ENCODE measurements at places on chromosomes 12 and 14.
A peak's percentile ranks its signal among the peaks of the same experiment; 100 is the strongest.

- DNase-seq: no peak
Measured at GRCh38 chr12:58731096-58731495, 189.2 kb downstream of the LRIG3 start.

DNA sequence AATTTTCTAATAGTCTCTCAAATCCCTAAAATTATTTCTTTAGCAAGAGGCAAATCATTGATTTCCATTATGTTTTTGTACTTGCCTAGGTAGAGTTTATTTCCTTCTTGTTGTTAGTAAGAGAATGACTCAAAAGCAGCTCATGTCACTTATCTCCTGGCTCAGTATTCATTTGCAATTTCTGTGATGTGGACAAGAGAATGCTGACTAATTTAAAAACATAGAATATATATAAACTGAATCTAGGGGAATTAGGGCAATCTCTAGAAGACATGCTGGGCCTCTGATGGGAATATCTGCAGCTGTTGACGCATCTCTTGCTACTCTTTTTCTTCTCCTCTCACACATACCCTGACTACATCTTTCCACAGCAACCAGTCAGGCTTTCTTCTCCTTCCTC is 130.8 kb upstream of the PRKD1 start:
- no peak for DNase-seq

- peak; percentile 24 for DNase-seq
Measured at GRCh38 chr12:121765573-121765972, 27.9 kb downstream of the RHOF start.

GRCh38 chr12:6635856-6636531 is at the start of gene LPAR5:
Gene LPAR5 (minus strand): TSS chr12:6635959. CDS start chr12:6621248, 14,711 bp downstream.
- DNase-seq: peak; percentile 68

- DNase-seq: no peak
Measured at GRCh38 chr12:40106655-40107054, 774 bp upstream of the SLC2A13 start.

GRCh38 chr12:80939231-80939950 is 1.7 kb upstream of the LIN7A start:
- peak; percentile 81 for DNase-seq

GRCh38 chr14:57293866-57294837 is 25.4 kb downstream of the AP5M1 start:
- DNase-seq: no peak

- no peak for DNase-seq
Measured at GRCh38 chr14:56295743-56296142, 177.5 kb downstream of the PELI2 start.

DNA sequence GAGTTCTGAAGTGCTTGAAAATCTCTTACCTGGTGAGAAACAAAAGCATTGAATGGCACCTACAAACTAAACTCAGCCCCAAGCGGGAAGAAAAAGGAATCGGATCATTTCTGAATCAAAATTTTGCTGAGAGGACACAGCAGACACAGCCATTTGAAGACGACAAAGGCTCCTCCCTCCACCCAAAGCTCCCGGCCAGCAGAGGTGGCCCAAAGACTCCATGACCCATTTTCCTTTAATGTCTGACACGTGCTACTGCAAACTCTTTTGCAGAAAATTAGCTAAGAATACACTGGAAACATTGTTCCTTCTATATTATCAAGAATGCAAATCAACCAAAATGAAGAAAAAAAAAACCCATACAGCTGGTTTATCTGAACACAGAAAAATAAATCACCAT is 85.9 kb upstream of the FOXN3 start:
- no peak for DNase-seq

DNA sequence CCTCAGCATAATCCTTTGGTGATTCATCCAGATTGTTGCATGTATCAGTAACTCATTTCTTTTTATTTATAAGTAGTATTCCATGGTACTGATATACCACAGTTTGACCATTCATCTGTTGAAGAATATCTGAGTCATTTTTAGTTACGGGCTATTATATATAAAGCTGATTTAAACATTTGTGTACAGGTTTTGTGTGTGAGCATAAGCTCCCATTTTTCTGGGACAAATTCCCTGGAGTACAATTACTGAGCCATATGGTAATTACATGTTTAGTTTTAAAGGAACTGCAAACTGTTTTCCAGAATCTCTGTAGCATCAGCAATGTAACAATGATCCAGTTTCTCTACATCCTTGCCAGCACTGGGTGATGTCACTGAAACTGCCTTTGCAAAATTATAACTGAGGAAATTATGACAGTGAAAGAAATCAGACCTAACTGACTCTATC is 236.2 kb upstream of the KRR1 start:
- DNase-seq: peak; percentile 67

GRCh38 chr12:94620621-94621020 is 29.7 kb downstream of the TMCC3 start:
- no peak for DNase-seq

GRCh38 chr12:114668151-114668885 is 15.7 kb downstream of the TBX3 start:
- peak; percentile 48 for DNase-seq

- DNase-seq: no peak
Measured at GRCh38 chr12:56678852-56679251, 9.2 kb downstream of the PTGES3 start.

DNA sequence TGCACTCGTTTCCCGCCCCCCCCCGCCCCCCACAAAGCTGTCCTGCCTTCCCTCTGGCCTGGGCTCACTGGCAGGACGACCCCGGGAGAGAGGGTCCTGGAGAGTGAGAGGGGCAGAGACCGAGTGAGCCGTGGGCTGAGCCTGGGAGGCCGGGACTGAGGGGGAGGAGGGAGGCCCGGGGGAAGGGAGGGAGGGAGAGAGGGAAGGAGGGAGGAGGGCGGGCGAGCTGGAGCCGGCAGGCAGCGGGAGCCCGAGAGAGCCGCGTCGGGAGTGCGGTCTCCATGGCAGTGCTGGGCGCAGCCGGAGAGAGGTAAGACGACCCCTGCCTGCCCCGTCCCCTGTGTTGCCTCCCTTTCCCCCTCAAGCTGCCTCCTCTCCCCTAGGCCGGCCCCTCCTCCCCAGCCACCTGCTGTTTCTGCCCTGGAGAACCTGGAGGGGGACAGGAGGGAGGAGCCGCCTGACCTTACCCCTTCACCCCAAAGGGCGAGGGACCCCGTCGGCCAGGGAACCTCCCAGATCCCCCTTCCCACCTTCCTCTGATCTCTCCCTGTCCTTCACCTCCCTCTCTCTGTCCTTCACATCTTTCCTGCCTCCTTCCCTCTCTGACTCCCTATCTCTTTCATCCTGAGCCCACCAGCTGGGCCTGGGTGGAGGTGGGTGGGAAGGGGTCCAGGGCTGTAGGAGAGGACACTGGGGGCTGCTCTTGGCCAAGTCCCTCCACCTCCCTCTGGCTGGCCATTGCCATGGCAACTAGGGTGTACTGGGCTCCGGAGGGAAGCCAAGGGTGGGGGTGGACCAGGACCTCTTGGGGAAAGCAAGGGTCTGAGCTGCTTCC is at the start of gene GPR162:
Gene GPR162, plus strand, starts transcription at position 231 of the 835 bp plus-strand sequence. CDS start 2,078 bp downstream, outside the sequence.
- no peak for DNase-seq

- DNase-seq: peak; percentile 46
Measured at GRCh38 chr14:30607156-30607780, 14.9 kb upstream of the SCFD1 start.

DNA sequence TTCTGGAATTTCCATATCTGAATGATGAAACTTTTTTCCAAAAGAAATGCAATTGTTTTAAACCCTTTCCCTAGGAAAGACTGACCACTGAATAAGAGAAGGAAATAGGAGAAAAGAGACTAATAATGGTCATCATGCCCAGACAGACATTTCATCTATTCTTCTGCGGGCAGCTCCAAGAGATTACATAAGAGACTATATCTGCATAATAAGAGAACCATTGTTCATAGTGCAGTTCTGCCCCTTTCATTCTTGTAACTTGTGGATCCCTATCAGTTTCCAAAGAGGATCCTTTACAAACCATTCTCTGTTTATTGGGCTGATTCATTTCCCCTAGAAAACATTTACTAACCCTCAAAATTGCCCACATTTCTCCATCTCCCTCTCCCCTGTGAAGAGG is 197.8 kb downstream of the FSCB start:
- DNase-seq: no peak

DNA sequence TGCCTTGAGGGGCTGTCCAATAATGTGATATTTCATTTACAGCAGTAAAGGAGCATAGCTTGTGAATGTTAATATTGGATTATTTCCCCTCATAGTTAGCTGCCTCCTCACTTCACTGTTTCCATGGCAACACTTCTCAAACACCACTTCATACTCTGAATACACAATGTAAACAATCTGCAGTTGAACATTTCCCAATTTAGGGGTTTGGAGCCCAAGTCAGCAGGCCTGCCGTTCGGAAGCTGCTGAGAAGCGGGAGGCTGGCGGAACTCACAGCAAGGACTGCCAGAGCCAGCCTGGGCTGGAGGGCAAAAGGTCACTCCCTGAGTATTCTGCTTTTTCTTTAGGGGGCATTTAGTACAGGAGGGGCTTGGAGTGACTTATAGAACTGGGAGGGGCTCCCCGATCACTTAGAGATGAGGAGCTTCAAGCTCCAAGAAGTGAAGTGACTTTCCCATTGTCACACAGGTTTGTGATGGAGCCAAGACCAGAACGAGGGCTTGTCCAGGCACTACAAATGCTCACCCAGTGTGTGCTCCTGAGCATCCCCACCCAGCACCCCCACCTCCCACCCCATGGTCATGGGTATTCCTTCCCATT is 12.1 kb upstream of the SLC24A4 start:
- no peak for DNase-seq

Measured in MV-4-11 (cell line).